ENCODE measurements at places on chromosomes 1 and 21.

GRCh38 chr1:105122041-105122440, 1372.3 kb downstream of the AMY1C start:
- DNase-seq = no peak

GRCh38 chr1:98398649-98399048, 262.9 kb upstream of the SNX7 start:
- DNase-seq = peak; percentile 65

DNA sequence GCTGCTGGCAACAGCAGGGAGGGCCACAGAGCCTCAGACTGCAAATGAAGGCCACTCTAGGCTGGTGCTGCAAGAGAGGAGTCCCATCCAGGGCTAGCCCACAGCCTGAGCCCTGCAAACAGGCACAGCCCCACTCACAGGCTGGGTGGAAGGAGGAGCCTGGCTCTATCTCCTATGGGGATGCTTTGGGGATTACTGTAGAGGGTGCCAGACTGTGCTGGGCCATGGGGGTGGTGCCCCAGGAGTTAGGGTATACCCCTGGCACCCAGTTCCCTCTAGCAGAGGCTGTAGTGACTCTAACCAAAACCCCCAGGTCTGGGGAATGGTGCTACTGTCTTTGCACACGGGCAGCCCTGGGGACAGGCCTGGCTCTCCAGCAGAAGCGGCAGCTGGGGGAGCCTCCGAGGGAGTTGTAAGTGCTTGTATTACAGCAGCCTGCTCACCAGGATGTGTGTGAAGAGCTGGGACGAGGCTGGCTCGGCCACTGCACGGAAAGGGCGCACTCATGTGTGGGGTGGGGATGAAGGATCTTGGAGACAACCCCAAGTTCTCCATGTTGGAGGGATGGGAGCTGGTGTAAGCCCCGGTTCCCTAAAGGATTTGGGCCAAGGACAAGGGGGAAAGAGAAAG, 23.4 kb upstream of the EVA1B start:
- DNase-seq = no peak

DNA sequence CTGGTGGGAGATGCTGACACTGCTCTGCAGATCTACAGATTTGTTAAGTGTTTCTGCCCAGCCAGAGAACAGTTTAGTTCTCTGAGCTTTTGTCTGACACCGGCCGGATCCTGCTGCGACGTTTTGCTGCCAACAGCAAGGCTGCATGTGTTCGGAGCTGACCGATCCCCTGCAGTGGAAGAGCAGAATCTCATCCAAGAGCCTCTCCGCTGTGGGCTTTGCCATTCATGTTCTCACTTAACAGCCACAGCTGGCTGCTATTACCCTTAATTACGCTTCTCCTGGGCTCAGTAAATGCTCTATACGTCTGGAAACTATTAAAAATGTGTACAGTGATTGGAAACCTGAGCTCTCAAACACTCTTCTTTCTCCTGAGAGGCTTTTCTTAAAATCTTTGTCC, 105.3 kb downstream of the BCAR3 start:
- no peak for DNase-seq

- DNase-seq = no peak
These were observed 82.4 kb upstream of the PLPPR4 start for GRCh38 chr1:99181892-99182291.

- DNase-seq = no peak
These were observed 371.6 kb downstream of the PRDM2 start for GRCh38 chr1:14071581-14071980.

GRCh38 chr1:201145816-201146215, 8.5 kb downstream of the TMEM9 start:
- no peak for DNase-seq

DNA sequence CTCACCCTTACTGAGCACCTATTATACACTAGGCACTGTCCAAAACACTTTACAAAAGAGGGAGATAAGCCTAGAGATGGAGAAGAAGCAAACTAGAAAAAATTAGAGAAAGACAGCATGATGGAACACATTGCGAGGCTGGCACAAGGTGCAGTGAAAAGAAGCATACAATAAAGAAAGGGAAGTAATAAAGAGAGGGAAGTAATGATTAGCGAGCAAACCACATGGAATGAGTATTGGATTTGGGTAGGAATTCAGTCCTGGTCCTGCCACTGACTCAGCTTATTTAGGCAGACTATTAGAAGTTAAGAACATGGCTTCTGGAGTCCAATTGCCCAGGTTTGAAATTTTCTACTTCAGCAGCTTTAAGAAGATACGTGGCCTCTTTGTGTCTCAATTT, 32.6 kb upstream of the FNBP1L start:
- no peak for DNase-seq

- peak; percentile 1 for DNase-seq
These were observed 680.6 kb downstream of the TTLL7 start for GRCh38 chr1:83318366-83318765.

GRCh38 chr1:44146536-44147361, 5.3 kb upstream of the KLF18 start:
- DNase-seq = no peak

DNA sequence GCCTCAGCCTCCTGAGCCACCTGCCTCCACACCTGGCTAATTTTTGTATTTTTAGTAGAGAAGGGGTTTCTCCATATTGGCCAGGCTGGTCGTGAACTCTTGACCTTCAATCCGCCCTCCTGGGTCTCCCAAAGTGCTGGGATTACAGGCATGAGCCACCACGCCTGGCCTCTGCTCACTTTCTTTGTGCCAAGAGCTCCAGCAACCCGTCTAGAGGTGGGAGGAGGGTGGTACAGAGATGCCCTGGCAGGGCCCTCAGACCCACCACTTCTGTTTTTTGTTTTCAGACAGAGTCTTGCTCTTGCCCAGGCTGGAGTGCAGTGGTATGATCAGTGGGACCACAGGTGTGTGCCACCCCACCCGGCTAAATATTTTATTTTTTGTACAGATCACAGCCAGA, 6.9 kb upstream of the SYNC start:
- no peak for DNase-seq

GRCh38 chr1:6102532-6102845, 56.8 kb downstream of the KCNAB2 start:
- no peak for DNase-seq

- peak; percentile 44 for DNase-seq
These were observed 26.5 kb downstream of the TRIM45 start for GRCh38 chr1:117094841-117095604.

DNA sequence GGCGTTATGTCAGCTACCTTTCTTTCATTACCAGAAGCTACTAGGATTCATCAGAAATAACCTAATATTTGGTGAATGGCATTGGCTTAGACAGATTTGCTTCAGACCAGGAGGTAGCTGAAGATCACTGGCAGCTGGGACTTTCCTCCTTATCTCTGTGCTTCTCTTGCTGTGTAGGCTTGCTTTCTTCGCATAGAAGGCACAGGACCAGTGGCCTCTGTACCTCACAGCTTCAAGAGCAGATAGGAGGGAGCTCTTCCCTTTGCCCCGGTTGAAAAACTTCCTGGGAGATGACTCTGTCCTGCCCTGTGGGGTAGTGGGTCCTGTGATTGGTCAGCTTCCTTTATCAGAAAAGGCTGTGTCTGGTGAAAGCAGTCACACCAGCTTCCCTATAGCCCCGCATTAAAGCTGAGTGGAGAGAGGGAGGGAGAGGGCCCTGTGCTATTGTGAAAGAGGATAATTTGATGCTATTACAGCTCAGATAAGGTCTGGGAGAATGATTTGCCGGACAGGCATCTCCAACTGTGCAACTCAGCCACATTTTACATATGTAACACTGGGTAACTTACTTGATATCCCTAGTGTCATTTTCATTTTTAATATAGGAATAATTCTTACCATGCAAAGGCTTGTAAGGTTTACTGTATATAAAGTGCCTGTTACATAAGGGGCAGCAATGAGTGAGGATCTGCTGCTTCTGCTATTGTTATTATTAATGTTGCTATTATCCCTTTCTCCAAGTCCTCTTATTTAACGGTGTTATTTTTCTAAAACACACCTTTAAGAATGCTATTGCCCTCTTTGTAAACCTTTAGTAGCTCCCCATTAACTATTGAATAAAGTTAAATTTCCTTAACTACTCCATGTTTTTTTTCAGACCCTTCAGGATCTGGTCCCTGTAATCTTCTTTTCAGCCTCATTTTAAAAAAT, 31.6 kb downstream of the OSBPL9 start:
- peak; percentile 95 for DNase-seq

- DNase-seq = no peak
These were observed 525.3 kb downstream of the KIF26B start for GRCh38 chr1:245679821-245680780.

GRCh38 chr1:70410604-70411359, at the start of gene CTH:
Gene CTH, plus strand, starts transcription at chr1:70411268. Its CDS starts 148 bp downstream, at chr1:70411416.
- DNase-seq = peak; percentile 98

DNA sequence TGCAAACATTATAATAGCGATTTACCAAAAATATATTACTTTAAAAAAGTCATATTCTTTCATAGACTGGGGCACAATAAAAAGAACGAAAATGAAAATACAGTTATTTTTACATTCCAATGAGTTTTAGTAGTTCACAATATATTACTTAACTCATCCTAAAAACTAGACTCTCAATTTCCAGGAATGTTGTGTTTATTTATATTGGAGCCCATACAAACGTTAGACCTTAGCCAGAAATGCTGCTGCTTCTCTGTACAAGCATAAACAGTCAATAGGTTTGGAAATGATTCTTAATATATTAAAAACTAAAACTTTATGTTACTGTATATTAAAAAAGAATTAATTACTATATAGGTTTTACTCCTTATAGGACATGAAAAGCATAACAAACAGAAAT, 302.3 kb downstream of the BRINP3 start:
- DNase-seq = peak; percentile 64

DNA sequence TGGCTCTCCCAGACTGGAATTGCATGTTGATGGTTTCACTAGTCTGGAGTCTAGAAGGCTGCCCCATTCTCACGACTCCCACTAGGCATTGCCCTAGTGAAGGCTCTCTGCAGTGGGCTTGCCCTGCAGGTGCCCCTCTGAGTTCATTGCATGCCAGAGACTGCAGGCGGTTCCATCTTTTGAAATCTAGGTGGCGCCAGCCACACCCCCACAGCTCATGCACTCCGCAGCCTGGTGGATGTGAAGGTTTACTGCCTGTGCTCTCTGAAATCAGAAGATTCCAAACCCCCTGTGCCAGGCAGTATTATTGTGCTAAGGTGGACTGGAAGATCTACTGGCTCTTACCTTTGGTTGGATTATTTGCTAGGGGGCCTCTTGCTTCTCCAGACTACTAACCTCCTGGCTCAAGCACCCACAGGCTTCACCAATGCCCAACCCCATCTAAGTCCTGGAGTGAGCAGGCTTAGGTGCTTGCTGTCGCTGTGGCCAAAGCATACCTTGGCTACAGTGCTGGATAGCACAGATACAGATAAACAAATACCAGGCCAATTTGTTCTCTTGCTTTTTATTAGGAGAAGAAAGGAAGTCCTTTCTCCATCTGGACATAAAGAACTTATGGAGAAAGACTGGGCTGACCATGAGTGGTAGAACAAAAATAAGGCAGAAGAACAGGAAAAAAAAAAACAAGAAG, 83.5 kb upstream of the SIM2 start:
- no peak for DNase-seq

GRCh38 chr1:8354038-8354437, 36.1 kb downstream of the SLC45A1 start:
- DNase-seq = no peak

DNA sequence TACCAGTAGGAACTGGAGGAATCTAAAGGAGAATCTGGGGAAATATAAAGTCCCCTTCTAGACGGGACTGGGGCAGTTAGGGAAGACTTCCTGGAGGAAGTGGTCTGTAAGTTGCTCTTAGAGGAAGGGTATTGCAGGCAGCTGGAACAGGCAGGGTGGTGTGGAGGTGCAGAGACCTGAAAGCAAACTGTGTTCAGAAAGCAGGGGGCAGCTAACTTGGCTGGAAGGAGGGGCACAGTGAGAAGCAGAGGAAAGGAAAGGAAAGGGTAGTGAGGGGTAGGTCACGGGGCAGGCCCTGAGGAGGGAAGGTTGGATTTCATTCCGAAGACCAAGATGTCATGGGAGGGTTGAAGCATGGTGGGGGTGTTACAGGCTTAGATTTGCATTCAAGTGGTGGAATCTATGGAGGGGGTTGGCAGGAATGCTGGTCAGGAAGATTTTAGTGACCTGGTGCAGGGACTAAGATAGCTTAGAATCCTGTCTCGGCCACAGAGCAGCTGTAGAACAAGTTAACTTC, 240.7 kb downstream of the FOXD2 start:
- DNase-seq = no peak

GRCh38 chr1:55285834-55286233, 70.7 kb upstream of the USP24 start:
- no peak for DNase-seq

DNA sequence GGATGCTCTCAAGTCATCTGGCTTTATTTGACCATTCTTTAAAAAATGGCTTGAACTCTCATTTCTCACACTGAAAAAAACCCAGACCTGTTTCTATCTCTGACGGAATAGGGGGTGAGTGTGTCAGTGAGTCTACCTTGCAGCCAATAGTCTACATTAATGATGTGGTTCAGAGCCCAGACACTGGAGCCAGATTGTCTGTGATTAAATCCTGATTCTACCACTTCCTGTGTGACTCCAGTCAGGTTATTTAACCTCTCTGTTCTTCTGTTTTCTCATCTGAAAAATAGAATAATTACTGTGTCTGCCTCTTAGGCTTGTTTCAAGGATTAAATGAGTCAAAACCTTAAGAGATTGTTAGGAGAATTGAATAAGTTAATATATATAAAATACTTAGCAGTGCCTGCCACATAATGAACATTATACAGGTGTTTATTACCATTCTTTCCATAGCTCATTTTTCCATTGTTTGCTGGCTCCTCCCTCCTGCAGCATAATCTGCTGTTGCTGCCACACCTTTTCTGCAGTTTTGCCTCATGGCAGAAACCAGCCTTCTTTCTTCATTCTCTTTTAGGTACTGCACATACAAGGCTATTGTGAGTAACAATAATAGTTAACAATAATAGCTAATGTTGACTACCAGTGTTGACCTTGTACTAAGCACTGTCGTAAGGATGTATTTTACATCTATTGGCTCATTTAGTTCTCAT, 157.6 kb upstream of the IVNS1ABP start:
- no peak for DNase-seq

GRCh38 chr1:7253988-7254587, 468.8 kb downstream of the CAMTA1 start:
- no peak for DNase-seq

DNA sequence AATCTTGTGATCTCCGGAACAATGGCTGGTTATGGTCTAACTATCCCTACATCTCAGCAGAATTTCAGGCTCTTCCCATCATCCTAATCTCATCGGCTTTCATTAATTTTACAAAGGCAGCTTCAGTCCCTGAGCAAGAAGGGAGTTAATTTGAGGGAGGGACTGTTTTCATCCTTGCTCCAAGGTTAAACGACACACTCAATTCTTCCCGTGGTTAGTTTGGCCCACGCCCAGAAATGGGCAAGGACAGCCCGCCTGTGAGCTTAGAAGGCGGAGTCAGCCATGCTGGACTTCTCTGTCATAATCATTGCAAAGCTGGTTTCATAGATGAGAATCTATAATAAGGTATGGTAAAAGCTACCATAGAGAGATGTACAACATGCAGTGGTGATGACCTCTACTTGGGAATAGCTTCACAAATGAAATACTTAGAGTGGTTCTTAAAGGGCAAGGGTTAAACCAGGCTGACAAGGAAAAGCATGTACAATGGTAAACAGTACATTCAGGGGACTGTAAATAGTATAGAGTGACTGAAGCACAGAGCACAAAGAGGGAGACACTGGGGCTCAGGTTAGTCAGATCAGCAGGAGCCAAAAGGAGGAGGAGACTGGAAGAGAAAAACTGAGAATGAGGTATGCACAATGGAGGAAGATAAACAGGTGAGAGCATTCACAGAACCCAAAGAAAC, 108.8 kb downstream of the SMYD3 start:
- peak; percentile 21 for DNase-seq

- DNase-seq = no peak
These were observed 6.8 kb downstream of the KCNC4 start for GRCh38 chr1:110216844-110217444.

- DNase-seq = peak; percentile 31
These were observed 149.4 kb upstream of the CAMK1G start for GRCh38 chr1:209434066-209434465.
